ENCODE measurements at places on chromosomes 3 and 15.

DNA sequence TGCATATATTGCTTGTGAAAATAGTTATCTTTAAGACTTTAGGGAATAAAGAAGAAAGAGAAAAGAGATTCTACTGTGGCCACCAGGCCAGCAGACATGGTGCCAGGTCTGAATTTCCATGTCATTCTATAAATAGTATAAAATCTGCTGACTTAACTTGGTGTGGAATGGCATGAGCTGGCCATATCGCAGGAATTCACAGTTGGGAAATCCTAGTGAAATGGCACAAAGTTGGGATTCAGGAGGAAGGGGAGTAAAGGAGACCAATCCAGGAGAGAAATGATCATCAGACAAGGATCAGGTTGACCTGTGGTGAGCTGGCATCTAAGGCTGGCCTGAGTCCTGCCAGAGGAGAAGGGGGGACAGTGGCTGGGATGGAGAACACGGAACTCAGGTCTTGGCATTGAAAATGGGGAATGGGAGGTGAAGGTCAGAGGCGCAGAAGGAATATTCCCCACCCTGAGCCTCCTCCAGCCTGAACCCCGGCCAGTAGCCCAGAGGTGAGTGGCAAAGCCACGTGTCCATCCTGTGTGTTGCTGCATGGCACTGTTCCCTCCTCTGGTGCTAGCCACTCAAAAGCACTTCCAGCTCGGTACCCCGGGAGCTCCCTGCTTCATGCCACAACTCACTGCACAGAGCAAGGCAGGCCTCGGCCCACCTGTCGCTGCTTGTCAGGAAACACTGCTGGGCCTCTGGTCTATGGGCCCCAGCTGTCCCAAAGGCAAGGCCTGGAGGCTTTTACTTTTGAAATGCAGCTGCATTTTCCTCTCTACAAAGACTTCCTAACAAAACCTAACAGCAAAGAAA is 51.4 kb downstream of the SSUH2 start:
- no peak for DNase-seq

DNA sequence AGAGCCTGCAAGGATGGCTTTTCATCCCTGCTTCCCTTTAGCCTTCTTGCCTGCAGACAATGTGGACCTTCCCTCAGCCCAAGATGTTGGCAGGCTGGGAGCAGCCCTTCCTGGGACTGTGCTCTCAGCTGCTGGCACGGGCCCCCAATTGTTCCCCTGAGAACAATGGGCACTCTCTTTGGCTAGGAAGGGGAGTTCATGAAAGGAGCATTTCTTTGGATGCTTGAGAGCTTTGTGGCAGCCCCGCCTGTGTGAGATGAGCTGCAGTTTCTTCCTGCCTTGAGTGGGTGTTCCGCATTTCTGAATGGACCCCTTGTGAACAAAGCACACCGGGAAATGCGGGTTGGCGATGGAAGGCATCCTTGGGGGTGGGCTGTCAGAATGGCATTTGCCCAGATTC is 35.0 kb upstream of the BSN start:
- DNase-seq, result no peak

GRCh38 chr3:13543253-13543652 is 5.7 kb upstream of the FBLN2 start:
- DNase-seq, result no peak

GRCh38 chr3:45056608-45057301 is 30.7 kb downstream of the CLEC3B start:
- no peak for DNase-seq

- no peak for DNase-seq
These were observed 59.5 kb downstream of the PIK3CB start for GRCh38 chr3:138775254-138775595.

DNA sequence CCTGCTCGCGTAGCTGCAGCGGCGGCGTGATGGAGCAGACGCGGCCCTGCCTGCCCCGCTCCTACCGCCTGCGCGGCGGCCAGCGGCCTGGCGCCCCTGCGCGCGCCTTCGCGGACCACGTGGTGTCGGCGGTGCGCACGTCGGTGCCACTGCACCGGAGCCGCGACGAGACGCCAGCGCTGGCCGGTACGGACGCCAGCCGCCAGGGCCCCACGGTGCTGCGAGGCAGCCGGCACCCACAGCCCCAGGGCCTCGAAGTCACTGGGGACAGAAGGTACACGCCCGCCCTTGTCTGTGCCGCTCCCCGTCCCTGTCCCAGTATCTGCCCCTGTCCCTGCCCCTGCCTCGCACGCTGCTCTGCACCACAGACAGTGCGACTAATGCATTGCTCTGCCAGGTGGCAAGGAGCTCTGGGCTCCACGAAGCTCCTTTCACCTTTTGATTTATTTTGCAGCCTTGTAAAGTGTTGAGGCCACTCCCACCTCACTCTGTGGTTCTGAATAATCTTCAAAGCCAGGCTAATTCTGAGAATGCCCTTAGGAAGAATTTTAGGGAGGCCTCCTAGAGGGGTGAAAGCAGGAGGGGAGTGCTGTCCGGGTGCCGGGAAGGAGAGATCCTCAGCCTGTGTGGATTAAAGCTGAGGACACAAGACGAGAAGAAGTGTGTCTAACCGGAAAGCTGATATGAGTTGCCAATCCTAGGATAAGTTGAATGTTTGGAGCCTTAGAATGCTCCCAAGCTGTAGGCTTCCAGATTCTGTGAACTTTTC is 100.0 kb downstream of the THSD4 start:
- no peak for DNase-seq

- DNase-seq, result no peak
These were observed 126.5 kb downstream of the DGKG start for GRCh38 chr3:186235554-186235953.

DNA sequence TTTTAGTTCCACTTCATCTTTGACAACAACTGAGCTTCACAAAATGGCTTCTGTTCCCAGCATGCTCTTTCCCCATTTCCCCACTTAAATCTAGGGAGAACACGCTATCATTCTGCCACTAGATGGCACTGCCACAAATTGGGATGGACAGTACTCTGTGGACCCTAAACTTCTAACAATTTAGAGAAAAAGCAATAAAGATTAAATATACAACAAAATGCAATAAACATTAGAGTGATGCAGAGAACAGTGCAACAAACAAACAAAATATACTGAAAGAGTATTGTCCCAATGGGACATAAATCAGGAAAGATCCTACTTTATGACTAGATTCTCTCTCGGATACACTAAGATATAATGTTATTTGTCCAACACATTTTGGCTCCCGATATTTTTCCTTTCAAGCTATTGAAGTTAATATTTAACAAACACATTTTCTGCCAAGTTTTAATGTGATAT is 169.7 kb upstream of the TMCO5A start:
- no peak for DNase-seq

DNA sequence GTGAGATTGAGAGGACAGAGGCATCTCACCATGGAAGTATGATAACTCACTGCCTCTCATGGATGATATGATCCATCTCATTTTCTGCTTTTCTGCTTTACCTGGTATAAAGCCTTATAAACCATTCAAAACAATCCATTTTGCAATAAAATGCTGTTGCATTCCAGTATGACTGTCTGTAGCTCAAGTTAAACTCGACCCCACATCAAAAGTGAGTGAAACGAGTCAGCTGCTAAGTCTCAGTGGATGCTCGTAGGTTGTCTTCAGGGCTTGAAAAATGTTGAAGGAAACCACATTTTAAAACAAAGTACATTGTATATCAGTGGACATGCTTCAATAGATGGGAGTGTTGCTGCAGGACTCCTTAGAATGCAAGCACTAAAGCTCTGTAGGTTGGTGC is 839.0 kb downstream of the TUSC7 start:
- no peak for DNase-seq

DNA sequence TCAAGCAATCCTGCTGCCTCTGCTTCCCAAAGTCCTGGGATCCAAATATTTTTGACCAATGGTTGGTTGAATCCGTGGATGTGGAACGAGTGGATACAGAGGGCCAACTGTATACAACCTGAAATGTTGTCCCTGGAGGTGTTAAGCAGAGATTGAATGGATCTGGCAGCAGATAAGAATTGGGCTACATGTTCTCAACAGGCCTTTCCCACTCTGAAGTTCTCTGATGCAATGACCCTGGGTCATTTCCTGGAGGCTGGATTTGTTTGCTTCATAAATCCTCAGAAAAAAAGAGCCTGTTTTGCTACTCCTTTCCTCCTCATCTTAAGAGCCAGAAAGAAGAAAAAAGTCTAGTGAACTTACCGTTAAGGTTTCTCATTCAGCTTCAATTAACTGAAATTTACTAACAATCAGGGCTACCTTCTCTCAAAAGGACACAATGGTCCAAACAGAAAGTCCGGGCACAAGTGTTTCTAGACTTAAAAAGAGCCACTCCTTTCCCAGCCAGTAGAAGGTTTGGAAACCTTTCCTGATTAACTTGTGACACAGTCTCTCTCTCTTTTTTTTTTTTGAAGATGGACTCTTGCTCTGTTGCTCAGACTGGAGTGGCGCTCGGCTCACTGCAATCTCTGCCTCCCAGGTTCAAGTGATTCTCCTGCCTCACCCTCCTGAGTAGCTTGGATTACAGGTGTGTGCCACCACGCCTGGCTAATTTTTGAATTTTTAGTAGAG is 6.5 kb downstream of the ARHGEF3 start:
- no peak for DNase-seq

DNA sequence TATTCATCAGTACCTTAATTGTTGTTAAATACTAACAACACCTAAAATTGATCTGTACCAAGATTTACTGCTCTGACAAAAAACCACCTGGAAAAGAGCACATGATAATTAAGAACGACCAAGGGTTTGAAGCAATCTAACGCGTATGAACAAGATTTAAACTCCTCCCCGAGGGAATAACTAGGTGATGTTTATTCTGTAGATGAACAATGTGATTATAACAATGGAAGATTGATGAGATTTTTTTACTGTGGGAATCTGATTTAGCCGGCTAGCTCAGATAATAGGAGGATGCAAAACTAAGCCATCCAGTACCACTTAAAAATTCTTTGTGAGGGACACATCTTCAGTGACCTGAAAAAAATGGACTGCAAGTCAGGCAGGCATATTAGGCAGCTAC is 222.1 kb downstream of the FHIT start:
- no peak for DNase-seq
